ENCODE measurements at places on chromosomes 16 and 17.
A peak's percentile ranks its signal among the peaks of the same experiment; 100 is the strongest.

GRCh38 chr16:56300891-56301850 lies 109.9 kb downstream of the GNAO1 start:
- peak; percentile 37 for DNase-seq

GRCh38 chr16:30615358-30616091 lies 5.3 kb upstream of the ZNF689 start:
- DNase-seq, result peak; percentile 52

DNA sequence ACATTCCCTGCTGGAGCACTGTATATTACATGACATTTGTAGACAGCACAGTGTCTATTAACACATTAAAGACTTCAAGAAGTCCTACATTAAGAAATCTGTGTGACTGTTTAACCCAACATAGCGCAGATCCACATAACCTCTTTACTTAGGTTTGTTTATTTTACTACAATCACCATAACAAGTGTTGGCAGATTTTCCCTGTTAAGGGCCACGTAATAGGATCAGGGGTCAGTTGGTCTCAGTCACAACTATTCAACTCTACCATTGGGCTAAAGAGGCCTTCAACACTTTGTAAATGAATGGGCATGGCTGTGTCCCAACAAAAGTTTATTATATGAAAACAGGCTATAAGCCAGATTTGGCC lies 51.3 kb upstream of the ADORA2B start:
- no peak for DNase-seq

DNA sequence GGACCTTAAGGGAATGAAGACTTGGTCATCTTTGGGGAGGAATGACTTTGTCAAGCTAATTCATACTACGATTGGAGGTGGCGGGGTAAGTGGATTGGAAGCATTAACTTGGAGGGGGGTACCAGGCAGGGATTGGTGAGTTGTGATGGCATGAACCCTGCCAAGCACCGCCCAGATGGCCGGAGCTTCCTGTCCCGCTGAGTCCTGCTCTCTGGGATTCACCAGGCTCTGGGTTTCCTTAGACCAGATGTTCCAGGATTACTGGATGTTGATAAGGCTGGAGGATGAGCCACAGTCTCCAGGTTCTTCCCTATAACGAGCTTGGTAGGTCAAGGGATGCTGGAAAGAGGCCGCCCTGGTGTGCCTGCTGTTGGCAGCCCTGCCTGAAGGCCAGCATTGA lies 154.9 kb downstream of the SDK2 start:
- no peak for DNase-seq

DNA sequence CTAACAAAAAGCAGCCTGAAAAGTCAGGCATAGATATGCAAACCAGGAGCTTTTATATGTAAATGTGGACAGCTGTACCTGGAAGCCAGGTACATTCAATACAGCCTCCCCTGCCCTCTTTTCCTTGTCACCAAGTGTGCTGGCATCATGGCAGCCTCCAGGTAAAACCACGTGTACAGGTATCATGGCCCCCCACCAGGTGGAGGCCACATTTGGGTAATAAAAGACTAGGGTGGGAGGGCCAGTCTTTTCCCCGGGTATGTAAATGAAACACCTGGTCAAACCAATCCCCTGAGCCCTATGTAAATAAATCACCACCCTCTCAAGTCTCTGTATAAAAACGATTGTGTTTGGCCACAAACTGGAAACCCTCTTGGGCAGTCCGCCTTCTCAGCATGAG lies 226.4 kb upstream of the GOT2 start:
- no peak for DNase-seq

All from epithelial cell of esophagus (primary cell).